ENCODE measurements at places on chromosomes 5 and 9.
A peak's percentile ranks its signal among the peaks of the same experiment; 100 is the strongest.

DNA sequence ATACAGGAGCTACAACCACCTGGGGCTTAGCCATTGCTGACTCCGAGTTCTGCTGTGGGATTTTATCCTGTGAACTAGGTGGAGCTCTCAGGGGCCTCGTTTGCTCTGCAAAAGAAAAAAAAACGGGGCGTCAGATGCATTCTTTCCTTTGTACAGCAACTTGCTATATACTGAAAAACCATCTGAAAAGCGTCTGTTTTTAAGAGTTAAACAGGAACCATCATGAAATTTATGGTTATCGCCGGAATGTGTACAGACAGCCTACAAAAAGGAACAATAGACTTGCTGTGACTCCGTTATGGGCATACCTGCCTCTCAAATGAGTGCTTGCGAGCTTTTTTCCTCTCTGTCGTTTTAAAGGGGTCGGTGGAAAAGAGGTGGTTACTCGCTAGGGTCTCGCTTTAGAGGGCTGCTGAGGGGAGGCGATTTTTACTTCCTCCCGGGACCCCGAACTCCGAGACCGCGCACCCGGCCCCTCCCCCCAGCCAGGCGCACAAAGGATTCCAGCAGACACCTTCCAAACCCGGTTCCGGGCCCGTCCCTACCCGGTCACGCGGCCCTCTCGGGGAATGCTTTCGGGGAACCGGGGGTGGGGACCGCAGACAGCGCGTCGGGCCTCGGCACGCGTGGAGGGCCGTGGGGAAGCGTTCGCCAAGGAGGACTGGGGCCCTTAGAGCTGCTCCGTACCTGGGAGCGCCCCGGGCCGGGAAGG lies 826 bp downstream of the PAIP1 start:
- DNase-seq, result peak; percentile 26

DNA sequence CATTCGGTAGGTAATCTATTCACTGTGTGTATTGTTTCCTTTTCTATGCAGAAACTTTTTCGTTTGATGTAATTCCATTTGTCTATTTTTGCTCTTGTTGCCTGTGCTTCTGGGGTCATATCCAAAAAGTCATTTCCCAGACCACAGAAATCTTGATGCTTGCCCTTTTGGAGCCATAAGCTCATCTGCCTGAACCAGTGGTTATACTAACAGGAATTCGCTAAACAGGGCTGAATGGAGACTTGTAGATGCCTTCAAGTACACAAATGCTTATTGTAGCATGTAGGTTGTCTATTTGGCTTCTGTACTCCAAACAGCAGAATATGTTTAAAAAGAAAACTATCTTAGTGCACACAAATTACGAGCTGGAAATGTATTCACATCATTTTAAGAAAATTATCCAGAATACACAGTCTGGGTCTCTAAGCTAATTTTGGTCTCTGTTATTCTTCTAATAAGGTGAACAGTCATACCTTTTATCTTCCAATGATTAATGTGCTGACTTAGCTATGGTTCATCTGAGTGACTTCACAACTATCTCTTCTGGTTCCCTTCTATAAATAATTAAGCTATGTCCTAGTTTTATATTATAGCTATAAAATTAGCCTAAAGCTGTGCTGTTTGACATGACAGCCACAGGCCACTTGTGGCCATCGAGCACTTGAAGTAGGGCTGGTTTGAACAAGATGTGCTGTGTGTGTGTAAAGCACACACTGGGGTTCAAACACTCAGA lies 87.6 kb downstream of the DAPK1 start:
- DNase-seq, result no peak

DNA sequence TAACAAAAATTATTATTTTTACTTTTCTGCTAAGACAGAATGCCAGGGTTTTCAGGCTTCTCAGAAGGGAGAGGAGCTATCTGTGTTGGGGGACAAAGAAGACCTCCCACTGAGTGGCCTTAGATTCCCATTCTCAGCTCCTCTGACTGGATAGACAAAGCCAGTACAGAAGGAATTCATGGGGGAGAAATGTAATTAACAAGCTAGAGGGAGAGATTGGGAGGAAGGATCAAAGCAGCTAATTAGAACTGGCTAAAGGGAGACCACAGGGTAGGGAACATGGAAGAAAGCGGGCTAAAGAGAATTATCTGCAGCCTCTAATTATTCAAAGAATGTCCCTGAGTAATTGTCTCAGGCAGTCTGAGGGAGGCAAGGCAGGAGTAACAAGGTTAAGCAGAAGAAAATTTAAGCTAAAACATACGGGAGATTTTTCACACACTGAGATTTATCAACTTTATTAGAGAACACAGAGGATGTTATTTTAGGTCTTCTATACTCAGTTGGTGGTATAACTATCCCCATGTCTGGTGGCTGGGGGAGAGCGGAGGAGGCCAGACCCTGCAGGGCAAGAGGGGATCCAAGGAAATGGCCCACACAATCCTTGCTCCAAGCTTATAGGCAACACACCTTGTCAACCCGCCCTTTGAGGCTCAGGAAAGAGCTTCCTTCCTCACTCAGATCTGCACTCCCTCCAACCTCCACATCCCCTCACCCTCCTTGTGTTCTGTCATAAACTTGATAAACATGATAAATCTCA lies 87.7 kb upstream of the LRRTM2 start:
- DNase-seq, result no peak

DNA sequence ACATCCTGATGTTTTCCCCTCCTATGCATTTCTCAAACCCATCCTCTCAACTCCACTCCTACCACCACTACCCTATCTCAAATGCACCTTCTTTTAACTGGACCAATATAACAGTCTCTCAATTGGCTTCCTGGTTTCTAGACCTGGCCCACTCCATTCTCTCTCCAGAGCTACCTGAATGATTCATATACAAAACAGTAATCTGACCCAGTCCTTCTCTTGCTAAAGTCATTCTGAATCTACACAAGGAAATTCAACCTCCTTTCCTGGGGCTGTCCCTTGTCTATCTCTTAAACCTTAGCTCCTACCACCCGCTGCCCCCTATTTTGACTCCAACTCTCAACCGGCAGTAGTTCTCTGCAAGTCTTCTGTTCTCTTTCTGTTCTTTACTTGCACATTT lies 97.2 kb downstream of the PCSK1 start:
- no peak for DNase-seq

DNA sequence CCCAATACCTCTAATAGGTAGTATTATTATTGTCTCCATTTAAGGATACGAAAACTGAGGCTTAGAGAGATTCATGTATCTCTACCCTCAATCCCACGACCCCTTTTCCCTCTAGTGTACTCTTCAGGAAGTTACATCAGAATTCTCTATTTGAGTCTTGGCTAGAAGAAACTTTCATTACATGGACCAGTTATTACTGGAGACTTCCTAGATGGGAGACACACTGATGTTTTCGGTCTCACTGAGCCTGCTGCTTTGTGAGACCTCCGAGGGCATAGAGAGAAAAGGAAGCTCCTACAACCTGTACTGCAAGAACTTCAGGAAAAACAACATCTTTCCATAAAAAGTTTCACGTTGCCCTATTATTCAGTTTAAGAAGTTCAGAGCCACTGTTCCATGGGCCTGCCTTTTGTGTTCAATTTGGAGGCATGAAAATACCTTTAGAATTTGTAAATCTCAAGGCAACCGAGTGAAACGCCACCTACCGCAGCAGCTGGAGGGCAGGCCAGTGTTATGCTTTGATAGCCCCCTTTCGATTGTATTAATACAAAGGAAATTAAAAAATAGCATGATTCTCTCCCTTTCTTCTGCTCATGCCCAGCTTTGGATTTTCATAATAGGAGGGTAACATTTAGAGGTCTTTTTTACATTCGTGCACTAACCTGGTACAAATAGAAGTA lies 223.3 kb downstream of the EBF1 start:
- DNase-seq, result no peak

- DNase-seq, result no peak
Observed at GRCh38 chr9:14433351-14434157, 119.6 kb upstream of the NFIB start.

DNA sequence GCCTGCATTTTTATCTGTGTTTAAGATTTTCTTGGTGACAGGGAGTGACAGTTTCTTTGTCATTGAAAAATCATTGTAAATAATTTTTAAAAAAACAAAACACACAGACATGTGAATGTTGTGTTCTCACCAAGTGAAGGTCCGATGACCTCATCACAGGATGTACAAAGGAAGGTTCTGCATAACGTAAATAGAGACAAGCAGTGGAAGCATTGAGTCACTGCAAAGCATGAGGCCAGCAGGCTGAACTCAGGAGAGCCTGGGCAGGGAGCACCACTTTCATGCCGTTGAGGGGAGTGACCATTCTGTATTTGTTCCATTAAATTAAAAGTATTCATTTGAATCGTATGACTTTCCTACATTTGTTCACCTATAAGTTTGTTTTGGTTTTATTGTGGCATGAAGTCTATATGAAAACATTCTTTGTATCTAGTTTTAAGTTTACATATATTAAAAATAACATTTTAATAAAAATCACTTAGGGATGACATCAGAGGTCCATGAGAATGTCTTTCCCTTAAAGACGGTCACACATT lies 70.4 kb upstream of the TLE1 start:
- no peak for DNase-seq

DNA sequence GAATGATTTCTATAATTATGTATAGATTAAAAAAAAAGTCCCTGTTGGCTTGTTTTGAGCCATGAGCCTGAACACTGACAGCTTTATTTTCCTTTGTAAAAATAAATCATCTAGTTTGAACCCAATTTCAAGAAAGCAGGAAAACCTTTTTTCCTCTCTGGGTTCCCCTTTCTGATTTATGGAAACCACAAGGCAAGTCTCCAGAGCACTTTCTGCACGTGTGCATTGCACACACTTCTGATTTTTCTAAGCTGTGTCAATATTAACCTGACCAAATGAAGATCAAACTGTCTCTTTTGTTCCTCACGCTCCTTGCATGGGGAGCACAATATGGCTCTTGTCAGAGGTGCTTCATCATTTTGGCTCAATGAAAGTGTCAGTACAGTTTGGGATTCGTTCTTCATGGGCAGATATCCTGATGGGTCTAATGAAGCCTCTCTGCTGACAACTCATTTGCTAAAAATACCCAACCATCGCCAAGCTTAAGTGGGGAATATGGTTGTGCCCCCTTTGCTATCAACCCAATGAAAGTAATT lies 39.2 kb upstream of the PCA3 start:
- no peak for DNase-seq

DNA sequence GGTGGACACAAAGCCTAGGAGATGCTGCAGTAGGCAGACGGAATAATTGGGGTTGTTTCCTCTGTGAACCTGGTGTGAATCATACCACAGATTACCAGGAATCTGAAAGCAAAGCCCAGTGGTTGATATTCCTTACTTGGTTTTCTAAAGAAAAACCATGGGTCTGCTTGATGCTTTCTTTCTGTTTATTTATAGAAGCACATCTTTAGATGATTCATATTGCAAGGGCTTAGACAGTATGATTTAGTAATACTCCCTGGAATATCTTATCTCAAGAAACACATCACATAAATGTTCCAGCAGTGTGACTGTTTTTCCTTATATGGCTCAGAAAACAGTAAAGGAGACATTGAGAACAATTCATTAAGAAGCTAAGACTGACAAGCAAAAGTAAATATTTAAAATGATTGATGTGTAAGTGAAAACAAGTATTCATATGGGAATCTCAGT lies 623.3 kb downstream of the RAB3C start:
- no peak for DNase-seq

DNA sequence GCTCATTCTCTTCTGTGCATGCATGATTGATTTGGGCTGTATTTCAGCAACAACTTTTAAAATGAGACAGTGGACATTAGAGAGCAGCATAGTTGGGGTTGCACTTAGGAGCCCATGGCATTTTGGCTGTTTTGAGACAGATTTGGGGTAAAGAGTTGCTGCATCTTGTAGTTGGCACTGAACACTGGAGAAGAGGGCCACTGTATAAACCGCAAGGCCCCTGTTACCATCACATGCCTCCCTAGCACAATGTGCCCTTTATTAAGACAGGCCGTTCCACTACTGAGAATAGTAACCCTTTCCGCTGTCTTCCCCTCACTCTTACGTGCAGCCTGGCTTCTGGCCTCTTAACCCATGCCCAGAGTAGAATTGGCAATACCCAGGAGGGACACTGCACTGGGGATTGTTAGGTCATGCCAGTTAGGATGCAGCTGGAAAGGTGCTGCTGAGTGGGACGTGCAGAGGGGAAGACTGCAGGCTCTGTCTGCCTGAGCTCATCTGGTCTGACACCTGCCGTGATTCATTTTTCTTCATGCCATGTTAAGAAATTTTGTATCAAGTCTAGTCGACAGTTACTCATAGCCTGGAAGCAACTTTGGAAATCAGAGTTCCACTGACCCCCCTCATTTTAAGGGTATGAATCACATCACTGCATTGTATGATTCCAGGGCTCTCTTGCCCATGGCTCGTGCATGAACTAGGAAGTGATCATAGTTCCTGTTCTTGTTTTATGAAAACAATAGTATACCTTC lies 146.9 kb upstream of the DMRT1 start:
- DNase-seq, result no peak

- DNase-seq, result no peak
Observed at GRCh38 chr9:4661611-4662010, 483 bp upstream of the PLPP6 start.

DNA sequence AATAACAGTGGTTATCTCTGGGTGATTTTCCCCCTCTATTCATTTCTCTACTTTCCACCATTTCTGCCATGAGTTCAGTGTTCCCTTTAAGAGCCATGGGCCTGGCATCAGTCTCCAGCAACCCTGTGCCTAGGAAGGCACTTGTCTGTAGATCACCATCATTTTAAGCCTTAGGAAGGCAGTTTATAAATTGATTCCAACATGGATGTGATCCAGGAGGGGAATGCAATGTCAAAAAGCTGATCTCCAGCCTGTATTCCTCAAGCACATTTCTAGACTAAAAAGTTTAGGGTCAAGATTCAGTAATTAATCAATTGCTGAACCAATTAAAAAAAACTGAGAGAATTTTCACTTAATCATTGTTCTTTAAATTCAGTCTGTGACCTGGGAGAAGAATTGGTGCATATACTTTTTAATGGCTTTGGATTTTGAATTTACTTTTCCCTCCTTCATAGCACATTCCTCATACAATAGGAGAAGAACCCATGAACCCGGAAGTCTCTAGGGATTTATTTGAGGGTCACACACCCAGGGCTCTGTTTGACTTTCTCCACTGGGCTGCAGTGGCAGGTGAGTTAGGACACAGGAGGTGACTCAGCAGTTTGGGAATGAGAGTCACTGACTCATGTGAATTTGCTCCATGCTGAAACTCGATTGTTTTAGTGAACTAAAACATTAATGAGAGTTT lies 6.1 kb upstream of the ERMP1 start:
- DNase-seq, result no peak

DNA sequence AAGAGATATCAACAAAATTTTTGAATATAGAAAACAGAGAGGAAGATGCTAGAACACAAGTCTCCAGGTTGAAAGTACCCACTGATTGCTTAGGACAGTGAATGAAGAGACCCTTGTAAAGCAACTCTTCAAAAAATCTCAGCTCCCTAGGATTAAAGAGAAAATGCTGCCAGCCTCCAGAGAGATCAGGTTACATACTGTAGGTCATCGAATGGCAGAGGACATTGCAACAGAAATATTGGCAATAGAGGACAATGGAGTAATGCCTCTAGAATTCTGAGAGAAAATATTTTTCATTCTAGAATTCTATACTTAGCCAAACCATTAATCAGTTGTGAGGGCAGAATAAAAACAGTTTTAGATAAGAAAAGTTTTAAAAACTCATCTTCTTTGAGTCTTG lies 43.1 kb upstream of the ELL2 start:
- DNase-seq, result no peak
